ENCODE measurements at places on chromosomes 11 and 22.

DNA sequence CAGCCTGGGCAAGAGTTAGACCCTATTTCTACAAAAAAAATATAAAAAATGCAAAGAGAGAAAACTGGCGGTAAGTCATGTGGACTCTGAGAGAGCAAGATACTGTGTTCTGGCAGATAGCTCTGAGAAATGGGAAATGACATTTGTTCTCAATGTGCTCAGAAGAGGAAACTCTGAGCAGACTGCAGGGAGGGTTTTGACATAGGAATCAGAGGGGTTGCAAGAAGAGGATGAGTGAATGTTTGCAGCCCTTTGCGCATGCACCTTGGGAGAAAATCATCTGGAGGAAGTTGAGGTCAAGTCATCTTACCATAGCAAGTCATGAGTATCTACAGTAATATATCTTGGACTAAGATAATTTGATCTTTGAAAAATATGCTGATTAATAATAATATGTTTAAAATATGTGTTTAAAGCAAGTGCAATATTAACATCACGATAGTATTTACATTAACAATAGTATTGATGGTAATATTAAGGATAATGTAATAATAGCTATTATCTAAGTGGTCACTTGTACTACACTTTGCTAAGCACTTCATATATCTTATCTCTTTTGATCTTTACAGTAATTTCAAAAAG is 2.6 kb downstream of the ACER3 start:
- no peak for DNase-seq

DNA sequence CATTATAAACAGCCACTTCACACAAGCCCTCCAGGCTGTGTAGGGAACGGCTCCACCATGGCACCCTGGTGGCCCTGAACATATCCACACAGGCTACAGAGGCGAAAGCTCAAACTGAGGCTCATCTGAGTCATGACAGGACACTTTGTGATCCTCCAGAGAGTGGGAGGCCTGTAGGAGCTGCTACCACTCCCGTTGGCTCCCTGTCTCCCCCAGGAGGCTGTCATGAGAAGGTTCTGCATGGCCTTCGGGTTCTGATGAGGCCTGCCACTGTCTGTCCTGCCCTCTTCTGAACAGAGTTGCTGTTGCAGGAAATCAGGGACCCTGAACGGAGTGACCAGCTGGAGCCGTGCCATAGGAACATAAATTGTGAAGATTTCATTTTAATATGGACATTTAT is 23.8 kb upstream of the ALDH3B2 start:
- DNase-seq = no peak

GRCh38 chr22:39240831-39241793 is 3.7 kb downstream of the PDGFB start:
- DNase-seq = peak; percentile 61

DNA sequence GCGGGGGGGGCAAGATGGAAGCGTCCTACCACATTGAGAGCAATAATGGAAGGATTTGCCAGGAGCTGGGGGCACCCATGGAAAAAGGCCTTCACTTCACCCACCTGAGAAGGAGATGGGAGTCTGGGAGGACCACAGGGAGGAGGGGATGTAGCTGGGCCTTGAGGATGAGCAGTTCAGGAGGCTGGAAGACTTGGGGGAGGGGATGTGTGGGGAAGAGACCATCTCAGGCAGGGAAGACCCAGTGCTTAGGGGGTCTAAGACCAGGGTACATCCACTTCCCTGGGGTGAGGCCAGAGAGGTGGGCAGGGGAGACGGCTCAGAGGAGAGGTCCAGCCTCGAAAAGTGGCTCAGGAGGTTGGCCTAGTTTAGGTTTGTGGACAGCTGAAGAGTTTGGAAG is 71.3 kb upstream of the TCF20 start:
- DNase-seq = no peak

GRCh38 chr11:127738771-127739286 is 738.3 kb upstream of the KIRREL3 start:
- no peak for DNase-seq

DNA sequence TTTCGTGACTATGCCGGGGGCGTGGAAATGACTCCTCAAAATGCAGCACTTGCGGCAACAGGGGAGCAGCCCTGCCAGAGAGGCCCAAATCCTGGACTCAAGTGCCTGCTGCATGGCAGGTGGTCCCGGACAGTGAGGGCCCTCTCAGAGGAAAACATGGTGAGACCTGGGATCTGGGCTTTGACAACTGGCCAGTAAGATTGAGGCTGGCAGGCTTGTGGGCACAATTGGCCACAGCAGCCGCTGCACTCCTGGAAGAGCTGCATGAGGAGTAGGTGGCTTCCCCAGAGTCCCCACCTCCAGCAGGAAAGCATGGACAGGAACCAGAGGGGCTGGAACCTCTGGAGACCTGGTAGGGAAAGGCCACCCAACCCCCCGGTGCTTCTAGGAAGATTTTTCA is 13.4 kb downstream of the LINC01488 start:
- DNase-seq = no peak

DNA sequence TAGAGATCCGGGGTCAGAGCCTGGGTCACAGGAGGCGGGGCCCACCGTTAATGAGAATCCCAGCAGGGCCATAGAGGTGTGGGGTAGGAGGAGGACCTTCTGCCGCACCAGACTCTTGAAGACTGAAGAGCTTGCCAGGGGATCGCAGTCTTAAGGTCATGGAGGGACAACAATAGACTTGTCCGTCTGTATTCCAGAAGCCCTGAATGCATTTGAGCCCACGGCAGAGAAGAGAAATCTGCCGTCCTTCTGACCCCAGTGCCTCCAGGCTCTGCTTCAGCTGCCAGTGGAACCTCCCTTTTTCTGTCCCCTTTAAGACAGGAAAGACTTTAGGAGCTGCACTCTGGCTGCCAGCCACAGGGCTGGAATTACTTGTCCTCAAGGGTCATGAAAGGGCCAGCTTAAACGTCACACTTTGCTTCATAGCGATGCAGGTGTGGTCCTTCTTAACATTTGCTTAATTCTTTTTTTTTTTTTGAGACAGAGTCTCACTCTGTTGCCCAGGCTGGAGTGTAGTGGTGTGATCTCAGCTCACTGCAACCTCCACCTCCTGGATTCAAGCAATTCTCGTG is 15.5 kb upstream of the ST3GAL4 start:
- no peak for DNase-seq

GRCh38 chr22:49152127-49152938 is 675.3 kb downstream of the BRD1 start:
- no peak for DNase-seq

GRCh38 chr11:22133776-22134175 is 59.1 kb upstream of the ANO5 start:
- DNase-seq = no peak

- DNase-seq = no peak
These were observed 72.4 kb upstream of the TMEM45B start for GRCh38 chr11:129743112-129743815.

DNA sequence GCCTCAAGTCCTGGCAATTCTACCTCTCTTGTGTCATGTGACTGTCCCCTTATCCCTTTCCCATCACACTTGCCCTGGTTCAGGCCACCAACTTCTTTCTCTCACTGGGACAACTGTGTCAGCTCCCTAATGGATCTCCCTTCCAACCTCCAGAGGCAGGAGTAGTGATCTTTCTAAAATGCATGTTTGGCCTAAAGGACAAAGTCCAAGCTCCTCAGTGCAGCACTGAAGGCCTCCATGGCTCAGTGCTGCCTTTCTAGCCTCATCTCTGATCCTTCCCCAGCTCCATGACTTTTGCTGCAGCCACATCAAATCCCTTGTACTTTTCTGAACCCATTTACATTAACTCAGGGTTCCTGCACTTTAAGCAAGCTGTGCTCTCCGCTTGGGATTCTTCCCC is 80.8 kb downstream of the CSNK2A3 start:
- no peak for DNase-seq

DNA sequence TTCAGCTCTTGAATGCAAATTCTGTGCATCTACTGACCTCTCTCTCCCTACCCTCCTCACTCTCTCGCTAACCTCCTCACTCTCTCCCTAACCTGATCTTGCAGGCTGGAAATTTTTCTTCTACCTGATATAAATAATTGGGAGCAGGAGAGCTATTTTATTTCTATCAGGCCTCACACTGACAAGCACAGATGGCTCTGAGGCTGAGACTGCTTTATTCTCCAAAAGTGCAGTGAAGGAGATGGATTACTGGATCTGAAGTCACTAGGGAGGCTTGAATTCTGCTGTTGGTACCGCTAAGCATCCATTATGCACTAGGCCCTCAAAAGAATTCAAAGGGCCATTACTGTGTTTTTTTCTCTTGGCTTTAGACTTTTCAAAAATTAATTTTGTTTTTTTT is 19.4 kb upstream of the LDHA start:
- DNase-seq = no peak

- DNase-seq = no peak
These were observed 139.6 kb downstream of the TRPC6 start for GRCh38 chr11:101444164-101444563.

GRCh38 chr11:110032259-110032658 is 60.9 kb upstream of the ZC3H12C start:
- DNase-seq = no peak

- no peak for DNase-seq
These were observed 1052.3 kb downstream of the NTM start for GRCh38 chr11:132422722-132423121.

GRCh38 chr11:62588966-62589637 is 2.2 kb downstream of the TUT1 start:
- no peak for DNase-seq

- DNase-seq = no peak
These were observed 6.4 kb upstream of the ATG16L2 start for GRCh38 chr11:72807792-72808191.

- DNase-seq = no peak
These were observed 62.3 kb downstream of the PRR5L start for GRCh38 chr11:36358436-36358835.

GRCh38 chr11:99555486-99555885 is 534.7 kb downstream of the CNTN5 start:
- DNase-seq = no peak
